BJ (cell line): ENCODE measurements at places on chromosomes 4 and X.

GRCh38 chr4:170979736-170980135, 833.5 kb upstream of the GALNTL6 start:
- no peak for DNase-seq

GRCh38 chr4:22692736-22693135, at the start of gene GBA3:
TSS of gene GBA3 (plus strand) at chr4:22692937.
- DNase-seq, result no peak

GRCh38 chrX:153781428-153782047, 697 bp downstream of the SRPK3 start:
- no peak for DNase-seq

DNA sequence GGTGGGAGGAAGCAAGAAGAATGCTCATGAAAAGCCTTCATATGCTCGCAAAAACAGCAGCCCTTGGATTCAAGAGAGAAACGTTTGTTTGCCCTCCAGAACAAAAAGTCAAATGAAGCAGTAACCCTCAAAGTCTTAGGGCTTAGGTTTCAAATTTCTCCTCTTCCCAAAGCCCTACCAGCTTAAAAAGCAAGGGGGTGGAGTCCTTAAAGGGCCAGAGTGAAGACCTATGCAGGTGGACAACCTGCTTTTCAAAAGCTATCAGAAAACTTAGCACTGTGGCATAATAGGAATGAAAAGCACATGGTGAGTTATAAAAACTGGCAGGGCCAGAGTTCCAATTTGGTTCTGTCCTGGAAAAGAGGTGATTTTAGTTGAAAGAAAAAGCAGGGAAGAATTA, 253.3 kb downstream of the NAP1L3 start:
- DNase-seq, result no peak

DNA sequence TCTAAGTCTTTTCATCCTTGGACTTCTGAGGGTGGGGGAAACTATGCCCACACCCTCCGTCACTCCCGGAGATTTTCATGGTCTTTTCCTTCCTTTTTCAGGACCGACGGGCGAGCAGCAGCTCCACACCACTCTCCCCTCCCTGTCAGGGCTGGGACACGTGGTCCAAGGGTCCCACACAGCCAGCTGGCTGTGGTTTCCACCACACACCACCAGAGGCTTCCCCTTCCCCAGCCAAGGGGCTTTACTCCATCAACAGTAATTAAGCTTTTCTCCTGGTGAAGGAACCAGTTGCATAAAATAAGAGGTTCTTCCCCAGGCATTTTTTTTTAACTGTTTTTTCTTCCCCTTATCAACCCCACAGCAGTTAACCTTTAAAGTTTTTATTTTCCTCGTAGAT, 453.9 kb downstream of the GPAT3 start:
- no peak for DNase-seq

DNA sequence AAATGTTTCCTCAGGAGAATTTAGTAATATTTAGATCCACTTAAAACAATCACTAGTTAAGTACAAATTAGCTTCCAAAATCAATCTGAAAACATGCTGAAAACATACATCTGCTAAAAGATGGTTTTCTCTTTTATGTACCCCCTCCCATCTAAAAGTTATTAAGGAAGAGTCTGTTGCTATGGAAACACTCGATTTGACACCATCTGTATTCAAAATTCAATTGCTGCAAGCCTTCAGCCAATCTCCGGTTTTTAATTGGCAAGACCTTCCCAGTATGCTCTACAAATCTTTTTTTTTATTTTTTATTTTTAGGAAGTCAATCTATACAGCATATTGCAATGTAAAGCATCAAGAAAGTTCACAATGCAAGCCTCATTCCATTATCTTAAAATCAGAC, 639.3 kb upstream of the FTHL17 start:
- no peak for DNase-seq

DNA sequence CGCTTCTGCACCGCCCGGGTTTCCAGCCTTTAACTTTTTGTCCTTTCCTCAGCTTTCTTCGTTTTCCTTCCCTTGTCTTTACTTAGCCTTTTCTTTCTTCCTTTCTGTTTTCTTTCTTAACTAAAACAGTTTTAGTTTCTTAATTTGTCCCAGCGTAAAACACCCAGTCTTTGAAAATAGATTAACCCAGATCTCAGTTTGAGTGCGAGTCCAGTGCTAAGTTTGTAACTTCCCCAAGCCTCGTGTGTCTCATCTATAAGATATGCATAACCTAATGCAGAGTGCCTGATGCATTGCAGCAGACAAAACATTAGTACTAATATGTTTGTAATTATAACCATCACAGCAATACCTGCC, 460 bp upstream of the GEMIN8 start:
- DNase-seq, result no peak

- DNase-seq, result no peak
Observed at GRCh38 chrX:100895365-100896075, 21.4 kb upstream of the NOX1 start.

- no peak for DNase-seq
Observed at GRCh38 chrX:9651737-9652136, 113.9 kb downstream of the GPR143 start.

GRCh38 chr4:1869530-1870327, 1.5 kb upstream of the NSD2 start:
- no peak for DNase-seq

DNA sequence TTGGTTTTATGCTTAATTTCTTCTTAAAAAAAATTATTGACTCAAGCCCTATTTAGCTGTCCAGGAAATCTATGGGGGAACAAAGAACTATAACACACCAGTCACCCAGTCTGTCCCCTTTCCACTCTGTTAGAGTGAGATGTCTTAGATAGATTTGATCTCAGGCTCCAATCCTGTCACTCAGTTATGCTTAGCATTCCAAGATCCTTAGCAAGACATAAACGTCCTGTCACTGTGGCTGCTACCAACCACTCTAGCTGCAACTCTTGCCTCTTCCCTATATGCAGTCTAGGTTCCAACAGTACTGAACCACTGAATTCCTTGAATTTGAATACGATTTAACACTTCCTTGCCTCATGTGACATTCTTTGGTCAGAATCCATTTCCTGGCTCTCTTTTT, 241.9 kb upstream of the NWD2 start:
- DNase-seq, result no peak

DNA sequence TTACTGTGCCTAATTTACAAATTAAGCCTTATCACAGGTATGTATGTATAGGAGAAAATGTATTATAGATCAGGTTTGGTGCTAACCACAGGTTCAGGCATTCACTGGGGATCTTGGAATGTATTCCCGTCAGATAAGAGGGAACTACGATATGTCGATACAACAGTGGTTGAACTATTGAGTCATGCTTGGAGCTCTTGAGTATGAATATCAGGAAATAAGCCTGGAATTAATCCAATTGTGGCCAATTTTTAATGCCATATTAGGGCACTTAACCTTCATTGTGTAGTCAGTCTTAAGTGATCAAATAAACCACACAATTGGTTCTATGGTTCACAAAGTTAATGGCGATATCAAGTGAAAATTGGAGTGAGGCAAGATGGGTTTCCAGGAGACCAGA, 556.5 kb downstream of the IL1RAPL1 start:
- DNase-seq, result no peak

GRCh38 chrX:55488593-55489313, 895 bp downstream of the USP51 start:
- DNase-seq, result no peak

GRCh38 chrX:42128020-42128419, 204.7 kb upstream of the CASK start:
- DNase-seq, result no peak

DNA sequence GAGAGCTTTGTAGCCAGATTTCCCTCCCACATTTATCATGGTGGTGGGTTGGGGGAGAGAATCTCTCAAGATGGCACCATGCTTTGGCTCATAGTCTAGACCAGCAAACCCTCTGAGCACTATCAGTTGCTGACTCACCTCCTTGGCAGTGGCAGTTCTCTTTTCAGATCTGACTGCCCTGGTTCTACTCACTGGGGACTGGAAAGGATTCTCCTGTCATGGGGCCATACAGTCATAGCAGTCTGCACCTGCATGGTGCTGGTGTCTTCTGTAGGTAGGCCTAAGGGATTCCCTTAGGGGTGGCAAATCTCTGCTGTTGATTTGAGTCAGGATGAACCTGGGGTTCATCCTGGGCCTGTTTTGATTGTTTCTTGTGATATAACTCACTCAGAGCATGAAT, 2.6 kb downstream of the TEX13B start:
- no peak for DNase-seq

DNA sequence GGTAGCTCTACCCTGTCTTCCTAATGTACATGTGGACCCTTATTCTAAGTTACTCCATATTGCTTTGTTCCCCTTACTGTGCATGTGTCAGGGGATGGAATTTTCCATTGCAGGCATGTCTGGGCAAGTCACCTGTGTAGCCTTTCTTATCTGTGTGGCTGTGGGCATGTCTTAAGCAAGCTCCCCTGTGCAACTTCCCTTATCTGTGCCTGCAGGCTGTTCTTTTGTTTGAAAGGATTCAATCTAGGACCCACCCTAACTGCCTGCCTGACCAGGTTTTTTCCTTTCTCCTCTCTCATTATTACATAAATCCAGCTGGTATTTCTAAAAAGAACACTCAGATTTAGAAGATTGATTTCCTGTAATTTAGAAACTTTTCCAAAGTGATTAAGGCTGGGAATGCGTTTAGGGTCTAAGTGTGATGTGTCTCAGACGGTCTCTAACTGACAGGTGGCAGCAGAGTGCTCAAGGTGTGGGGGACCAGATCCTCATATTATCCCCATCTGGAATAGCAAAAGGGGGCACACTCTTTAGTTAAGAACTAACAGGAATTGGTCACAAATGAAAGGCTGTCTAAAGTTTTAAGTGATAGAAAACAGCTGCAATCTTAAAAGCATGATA, 198.9 kb upstream of the PPP1R2C start:
- DNase-seq, result no peak

- no peak for DNase-seq
Observed at GRCh38 chrX:41471786-41472185, 24.6 kb downstream of the NYX start.

DNA sequence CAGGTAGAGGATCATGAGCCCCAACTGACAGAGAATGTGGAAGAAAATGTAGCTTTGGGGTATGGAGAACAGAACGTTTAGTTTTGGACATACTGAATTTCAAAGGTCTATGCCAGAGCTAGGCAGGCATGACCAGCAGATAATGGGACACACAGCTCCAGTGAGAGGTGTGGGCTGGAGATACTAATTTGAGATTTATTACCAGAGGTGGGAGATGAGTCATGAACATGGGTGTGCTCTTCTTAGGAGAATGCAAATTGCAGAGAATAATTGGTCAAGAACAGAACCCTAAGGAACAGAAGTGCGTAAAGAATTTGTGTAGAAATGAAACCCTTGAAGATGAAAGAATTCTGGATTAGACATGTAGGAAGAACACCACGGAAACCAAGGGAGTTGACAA, 125.2 kb downstream of the PACRGL start:
- no peak for DNase-seq

GRCh38 chr4:23106516-23106915, 413.8 kb downstream of the GBA3 start:
- no peak for DNase-seq

DNA sequence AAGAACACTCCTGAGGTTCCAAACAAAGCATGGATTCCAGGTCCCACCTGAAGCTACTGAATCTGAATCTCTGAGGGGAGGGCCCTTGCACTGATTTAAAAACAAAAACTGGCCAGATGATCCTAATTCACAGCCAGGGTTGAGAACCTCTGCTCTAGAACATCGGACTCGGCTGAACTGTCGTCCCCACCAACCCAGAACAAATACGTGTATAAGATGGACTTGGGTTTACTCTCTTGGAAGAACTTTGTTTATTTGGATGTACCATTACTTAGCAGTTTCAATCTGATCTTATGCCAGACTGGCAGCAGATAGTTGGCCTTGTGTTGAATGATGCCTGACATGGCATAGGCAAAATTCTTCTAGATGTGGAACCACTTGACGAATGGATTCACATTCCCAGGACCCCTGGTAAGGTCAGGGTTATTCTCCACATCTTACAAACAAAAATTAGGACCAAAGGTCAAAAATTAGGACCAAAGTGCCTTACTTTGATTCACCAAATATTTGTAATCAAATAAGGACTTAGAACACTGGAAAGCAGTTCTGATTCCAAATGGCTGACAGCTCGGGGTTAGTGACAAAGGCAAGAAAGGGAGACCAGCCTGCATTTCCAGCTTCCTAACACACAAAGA, 29.0 kb downstream of the CHST7 start:
- DNase-seq, result no peak

GRCh38 chrX:26918631-26919030, 544.5 kb downstream of the PPP4R3C start:
- no peak for DNase-seq

GRCh38 chr4:101761405-101761804, 29.1 kb upstream of the BANK1 start:
- no peak for DNase-seq

DNA sequence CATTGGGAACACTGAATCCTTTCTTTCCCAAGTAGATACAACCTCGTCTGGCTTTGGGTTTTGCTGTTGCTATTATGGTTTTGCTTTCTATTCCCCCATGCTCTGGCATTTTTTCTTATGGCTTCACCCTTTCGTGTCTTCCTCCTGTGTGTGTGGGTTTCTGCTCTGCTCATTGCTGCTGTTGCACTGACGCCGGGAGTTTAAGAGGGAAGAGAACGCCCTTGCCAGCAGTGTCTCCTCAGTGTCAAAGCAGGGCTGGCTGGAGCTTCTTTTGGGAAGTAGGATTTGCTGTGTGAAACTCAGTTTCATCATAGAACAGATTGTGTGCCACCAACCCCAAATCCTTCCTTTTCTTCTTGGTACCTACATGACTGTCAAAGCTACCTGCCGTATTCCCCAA, 63.7 kb downstream of the CLDN22 start:
- DNase-seq, result no peak

DNA sequence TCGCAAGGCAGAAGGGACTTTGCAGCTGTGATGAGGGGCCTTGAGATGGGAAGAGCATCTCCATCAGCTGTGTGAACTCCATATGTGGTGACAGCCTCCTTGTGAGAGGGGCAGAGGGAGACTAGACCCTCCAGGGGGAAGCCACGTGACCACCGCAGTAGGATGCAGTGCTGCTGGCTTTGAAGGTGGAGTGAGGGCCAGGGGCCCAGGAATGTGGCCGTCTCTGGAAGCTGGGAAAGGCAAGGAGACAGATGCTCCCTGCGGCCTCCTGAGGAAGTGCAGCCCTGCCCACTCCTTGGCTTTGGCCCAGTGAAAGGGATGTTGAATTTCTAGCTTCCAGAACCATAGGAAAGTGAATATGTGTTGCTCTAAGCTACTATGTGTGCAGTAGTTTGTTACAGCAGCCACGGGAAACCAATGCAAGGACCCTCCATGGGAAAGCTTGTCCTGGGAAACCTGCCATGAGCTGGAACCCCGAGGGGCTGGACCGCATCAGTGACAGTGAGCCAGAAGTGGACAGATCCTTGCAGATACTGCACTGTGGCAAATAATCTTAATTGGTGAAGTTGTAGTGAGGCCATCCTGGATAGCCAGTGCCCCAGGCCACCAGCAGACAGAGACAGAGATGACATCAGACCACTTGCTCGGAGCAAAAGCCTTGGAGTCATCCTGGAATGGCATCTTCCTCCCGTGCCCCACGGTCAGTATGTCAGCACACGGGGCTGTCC, 35.4 kb upstream of the SORCS2 start:
- no peak for DNase-seq

- DNase-seq, result no peak
Observed at GRCh38 chrX:11131146-11131545, 20.0 kb downstream of the HCCS start.

- DNase-seq, result no peak
Observed at GRCh38 chr4:98470831-98471230, 187.6 kb downstream of the TSPAN5 start.
